ENCODE measurements at places on chromosomes 7 and 10. TPM values are rescaled to one million over a fixed set of nuclear protein-coding genes. Genes with fewer than 3 reads are reported as not detected.

- peaks cover 25% of the 10 kb centered on the region for H3K27me3 ChIP-seq
- H3K36me3 ChIP-seq, result no peaks in the 10 kb centered on the region
- DNase-seq, result peak; percentile 98
- no peak within 1 kb of the TSS for H3K27ac ChIP-seq
- peak within 1 kb of the TSS; percentile 66 for H3K4me3 ChIP-seq
Measured at GRCh38 chr10:49538381-49539319, at the start of gene ERCC6. Gene ERCC6, minus strand, starts transcription at chr10:49539121.

GRCh38 chr7:130390486-130390885 lies 10.2 kb downstream of the CPA1 start:
- no peaks in the 10 kb centered on the region for H3K36me3 ChIP-seq
- DNase-seq, result no peak
- H3K27me3 ChIP-seq, result no peaks in the 10 kb centered on the region

GRCh38 chr10:119655566-119656001 lies 4.4 kb downstream of the BAG3 start:
- H3K36me3 ChIP-seq, result no peaks in the 10 kb centered on the region
- no peak for DNase-seq
- peaks cover 33% of the 10 kb centered on the region for H3K4me1 ChIP-seq
- no peak overlapping the region for H3K4me3 ChIP-seq
- H3K27ac ChIP-seq, result no peak overlapping the region

DNA sequence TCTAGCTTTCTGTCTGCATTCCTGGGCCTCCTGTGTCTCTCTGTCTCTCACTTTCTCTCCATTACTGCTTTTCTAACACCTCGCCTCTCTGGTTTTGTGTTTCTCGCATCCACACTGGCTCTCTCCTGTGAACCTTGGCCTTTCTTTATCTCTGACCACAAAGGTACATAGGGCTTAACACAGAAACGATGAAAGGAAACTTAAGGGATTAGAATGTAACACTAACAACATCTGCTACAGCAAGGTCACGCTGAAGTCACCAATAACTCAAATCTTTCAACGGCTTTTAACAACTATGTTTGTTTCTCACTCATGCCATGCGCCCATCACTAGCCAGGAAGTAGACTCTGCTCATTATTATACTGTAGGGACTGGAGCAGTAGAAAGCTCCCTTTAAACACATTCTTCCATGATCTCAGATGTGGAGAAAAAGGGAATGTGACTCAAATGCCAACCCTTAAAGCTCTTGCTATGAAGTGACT lies 9.3 kb upstream of the OR6V1 start:
- no peak overlapping the region for H3K27ac ChIP-seq
- no peaks in the 10 kb centered on the region for H3K4me1 ChIP-seq
- H3K36me3 ChIP-seq, result no peaks in the 10 kb centered on the region
- H3K27me3 ChIP-seq, result no peaks in the 10 kb centered on the region
- DNase-seq, result no peak

DNA sequence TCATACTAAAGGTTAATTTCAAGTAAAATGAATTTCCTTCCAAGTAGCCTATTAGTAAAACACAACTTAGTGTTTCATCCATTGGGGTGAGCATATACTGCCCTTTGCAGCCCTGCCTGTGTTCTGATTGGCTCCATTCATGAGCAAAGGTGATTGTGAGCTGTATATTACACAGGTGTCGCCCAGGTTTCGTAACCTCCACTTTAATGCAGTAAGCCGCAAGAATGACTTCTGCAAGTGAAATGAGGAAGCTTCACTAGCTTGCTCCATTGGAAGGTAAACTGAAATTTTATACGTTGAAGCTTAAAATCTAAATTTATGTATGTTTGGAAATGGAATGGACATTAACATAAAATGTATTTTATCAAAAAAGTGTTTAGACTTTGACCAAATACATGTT lies 24.4 kb downstream of the MTURN start:
- DNase-seq, result no peak
- peaks cover 46% of the 10 kb centered on the region for H3K4me1 ChIP-seq
- no peak overlapping the region for H3K4me3 ChIP-seq
- H3K27me3 ChIP-seq, result no peaks in the 10 kb centered on the region
- H3K27ac ChIP-seq, result no peak overlapping the region

DNA sequence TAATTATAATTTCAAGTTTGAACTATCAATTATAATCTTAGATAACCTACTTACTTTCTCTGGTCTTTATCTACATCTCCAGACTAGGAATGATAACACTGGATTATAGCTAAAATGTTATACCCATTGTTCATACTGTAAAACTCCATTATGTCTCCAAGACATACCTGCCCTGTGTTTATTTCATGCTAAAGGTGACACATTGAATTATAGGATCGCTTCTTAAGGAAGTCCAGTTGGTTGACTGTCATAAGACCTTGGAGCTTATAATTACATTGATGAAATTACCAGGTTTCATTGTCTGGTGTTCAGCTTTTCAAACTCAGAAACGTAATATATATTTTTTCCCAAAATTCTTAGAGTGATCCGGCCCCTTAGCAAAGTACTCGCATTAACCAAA lies 15.5 kb upstream of the HERC4 start:
- DNase-seq, result no peak
- no peaks in the 10 kb centered on the region for H3K27me3 ChIP-seq
- no peaks in the 10 kb centered on the region for H3K36me3 ChIP-seq
- peaks cover 13% of the 10 kb centered on the region for H3K4me1 ChIP-seq

GRCh38 chr7:83149466-83149865 lies 13.2 kb downstream of the PCLO start:
- no peaks in the 10 kb centered on the region for H3K27me3 ChIP-seq
- H3K4me1 ChIP-seq, result no peaks in the 10 kb centered on the region
- no peaks in the 10 kb centered on the region for H3K36me3 ChIP-seq

- H3K4me1 ChIP-seq, result no peaks in the 10 kb centered on the region
- no peak overlapping the region for H3K4me3 ChIP-seq
- DNase-seq, result no peak
- H3K27ac ChIP-seq, result no peak overlapping the region
Measured at GRCh38 chr10:1601406-1601805, 135.9 kb downstream of the ADARB2 start.

DNA sequence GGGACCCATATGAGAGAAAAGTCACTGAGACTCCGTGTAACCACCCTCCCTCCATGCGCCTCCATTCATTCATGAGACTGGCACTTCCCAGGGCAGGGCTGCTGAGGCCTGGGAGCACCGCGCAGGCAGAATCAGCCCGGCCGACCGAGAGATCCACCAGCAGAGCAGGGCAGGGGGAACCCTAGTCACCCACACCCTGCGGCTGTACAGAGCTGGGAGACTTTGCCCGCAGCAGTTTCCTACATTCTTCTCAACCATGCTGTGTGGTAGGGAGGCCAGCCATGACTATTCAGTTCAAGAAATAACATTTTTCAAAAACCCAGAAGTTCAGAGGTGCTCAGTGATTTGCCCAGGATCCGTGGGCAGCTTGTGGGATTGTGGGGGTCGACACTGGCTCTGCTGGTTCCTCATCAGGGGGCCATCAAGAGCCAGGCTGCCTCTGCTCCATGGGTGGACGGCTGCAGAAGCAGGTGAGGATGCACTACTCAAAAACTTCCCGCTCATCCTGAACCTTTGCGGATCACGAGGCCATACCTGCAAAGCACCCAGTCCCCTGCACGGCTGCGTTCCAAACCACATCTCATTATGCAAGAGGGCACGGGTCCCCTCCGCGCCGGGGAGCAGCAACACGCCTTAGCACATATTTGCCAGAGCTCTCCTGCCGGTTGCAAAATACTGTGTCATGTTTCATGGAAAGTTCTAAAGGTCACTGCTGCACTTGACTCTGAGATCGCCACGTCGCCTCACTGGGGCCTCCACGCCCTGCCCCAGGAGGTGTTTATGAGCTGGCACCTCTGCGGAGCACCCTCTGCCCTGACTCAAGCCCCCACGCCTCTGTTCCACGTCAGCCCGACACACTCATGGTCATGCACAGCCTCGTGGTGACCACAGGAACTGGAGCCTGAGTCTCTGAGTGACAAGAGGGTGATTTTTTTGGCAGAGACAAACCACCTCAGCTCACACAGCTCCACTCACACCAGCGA lies 132.0 kb downstream of the PRKAG2 start:
- H3K27ac ChIP-seq, result no peak overlapping the region
- no peak for DNase-seq
- H3K4me1 ChIP-seq, result no peaks in the 10 kb centered on the region
- H3K4me3 ChIP-seq, result no peak overlapping the region

DNA sequence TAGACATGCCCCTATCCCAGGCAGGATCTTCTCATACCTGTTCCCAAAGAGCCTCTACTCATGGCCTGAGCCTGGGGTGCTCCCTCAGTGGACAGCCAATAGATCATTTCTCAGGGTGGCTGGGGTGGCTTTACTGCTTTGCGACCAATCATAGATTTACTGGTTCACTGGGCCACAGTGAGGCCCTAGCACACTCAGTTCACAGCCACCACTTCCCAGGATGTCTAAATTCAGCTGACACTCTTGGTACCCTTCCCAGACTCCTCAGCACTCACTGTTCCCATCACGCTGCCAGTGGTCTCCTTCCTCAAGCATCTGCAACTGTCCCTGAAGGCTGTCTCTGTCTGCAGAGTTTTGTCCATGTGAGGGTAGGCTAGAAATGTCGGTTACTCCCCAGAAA lies 50.6 kb downstream of the ARHGAP22 start:
- no peak for DNase-seq
- H3K36me3 ChIP-seq, result no peaks in the 10 kb centered on the region
- no peak overlapping the region for H3K27ac ChIP-seq
- H3K4me3 ChIP-seq, result no peak overlapping the region
- H3K4me1 ChIP-seq, result no peaks in the 10 kb centered on the region
- H3K27me3 ChIP-seq, result no peaks in the 10 kb centered on the region

DNA sequence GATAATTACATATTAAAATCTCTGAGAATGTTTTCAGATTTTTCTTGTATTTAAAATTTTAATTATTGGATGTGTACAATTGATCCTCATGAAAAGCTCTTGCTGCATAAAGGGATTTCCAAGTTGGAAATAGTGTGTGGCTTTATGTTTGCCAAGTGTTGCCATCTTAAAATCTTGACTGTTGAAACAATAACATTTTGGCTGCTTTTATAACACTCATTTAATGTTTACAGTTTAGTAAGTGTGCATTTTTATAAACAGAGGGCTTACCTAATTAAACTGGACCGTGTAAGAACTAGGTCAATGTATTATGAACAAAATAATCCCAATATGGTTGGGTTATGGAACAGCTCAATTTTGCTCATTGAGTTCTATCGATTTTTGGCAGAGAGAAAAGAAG lies 23.9 kb downstream of the SEMA3A start:
- H3K36me3 ChIP-seq, result peaks cover 17% of the 10 kb centered on the region
- no peak overlapping the region for H3K4me3 ChIP-seq
- no peaks in the 10 kb centered on the region for H3K27me3 ChIP-seq
- H3K27ac ChIP-seq, result no peak overlapping the region

- H3K4me3 ChIP-seq, result no peak overlapping the region
- peaks cover 5% of the 10 kb centered on the region for H3K4me1 ChIP-seq
- no peaks in the 10 kb centered on the region for H3K27me3 ChIP-seq
Measured at GRCh38 chr10:33193701-33194521, 140.6 kb downstream of the NRP1 start.

GRCh38 chr10:93436591-93437085 lies 45.5 kb downstream of the MYOF start:
- DNase-seq, result peak; percentile 20
- peak overlapping the region; percentile 72 for H3K27ac ChIP-seq
- H3K4me3 ChIP-seq, result no peak overlapping the region
- peaks cover 37% of the 10 kb centered on the region for H3K4me1 ChIP-seq
- H3K36me3 ChIP-seq, result no peaks in the 10 kb centered on the region
- no peaks in the 10 kb centered on the region for H3K27me3 ChIP-seq

DNA sequence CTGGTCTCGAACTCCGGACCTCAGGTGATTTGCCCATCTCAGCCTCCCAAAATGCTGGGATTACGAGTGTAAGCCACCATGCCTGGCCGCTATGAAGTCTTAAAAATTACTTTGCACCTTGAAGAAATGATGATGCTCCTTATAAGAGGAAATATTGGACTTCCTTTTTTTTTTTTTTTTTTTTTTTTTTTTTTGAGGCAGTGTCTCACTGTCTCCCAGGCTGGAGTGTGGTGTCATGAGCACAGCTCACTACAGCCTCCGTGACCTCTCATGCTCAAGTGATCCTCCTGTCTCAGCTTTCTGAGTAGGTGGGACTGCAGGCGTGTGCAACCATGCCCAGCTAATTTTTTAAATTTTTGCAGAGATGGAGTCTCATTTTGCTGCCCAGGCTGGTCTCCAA lies 65.3 kb downstream of the KMT2E start:
- no peaks in the 10 kb centered on the region for H3K4me1 ChIP-seq
- H3K36me3 ChIP-seq, result peaks cover 55% of the 10 kb centered on the region
- H3K27ac ChIP-seq, result no peak overlapping the region
- no peak overlapping the region for H3K4me3 ChIP-seq
- H3K27me3 ChIP-seq, result no peaks in the 10 kb centered on the region

DNA sequence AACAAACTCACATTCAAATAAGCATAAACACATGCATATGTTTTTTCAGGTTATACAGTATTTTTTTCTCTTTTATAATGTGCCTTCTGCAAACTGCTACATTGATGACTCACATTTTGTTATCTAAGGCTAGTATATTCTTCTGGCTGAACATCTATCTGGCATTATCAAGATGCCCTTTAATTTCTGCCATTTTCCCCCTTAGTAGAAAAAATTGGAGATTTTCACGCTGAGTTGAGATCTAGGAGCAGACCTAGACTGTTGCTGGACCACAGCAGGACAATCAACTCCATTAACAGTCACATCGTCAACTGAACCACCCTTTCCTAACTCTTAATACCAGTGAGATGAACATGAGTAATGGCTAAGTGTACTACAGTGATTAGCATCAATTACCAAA lies 41.6 kb downstream of the ERCC6 start:
- no peaks in the 10 kb centered on the region for H3K4me1 ChIP-seq
- no peaks in the 10 kb centered on the region for H3K27me3 ChIP-seq
- no peak overlapping the region for H3K27ac ChIP-seq
- H3K4me3 ChIP-seq, result no peak overlapping the region
- no peak for DNase-seq
- H3K36me3 ChIP-seq, result no peaks in the 10 kb centered on the region

- H3K4me3 ChIP-seq, result no peak overlapping the region
- no peak for DNase-seq
- H3K4me1 ChIP-seq, result peaks cover 4% of the 10 kb centered on the region
Measured at GRCh38 chr7:96016735-96017134, 244.4 kb downstream of the DYNC1I1 start.

DNA sequence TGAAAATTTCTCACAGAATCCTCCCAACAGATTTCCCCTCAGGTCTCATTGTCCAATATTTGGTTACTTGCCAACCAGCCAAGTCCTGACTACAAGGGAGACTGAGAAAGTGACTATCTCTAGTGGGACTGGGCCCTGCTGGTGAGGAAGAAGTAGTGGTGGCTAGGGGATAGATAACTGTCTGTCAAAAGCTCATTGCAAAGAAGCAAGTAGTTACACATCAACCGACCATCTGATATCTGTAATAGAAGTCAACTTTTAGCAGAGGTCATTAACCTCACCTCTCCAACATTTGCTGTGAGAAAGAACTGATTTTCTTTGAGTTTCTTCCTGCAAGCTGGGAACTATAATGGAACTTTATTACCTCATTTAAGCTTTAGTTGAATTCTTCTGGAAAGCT lies 15.2 kb downstream of the STAMBPL1 start:
- H3K4me1 ChIP-seq, result no peaks in the 10 kb centered on the region
- no peak overlapping the region for H3K4me3 ChIP-seq
- no peak for DNase-seq

Gene TUBB8
- polyA plus RNA-seq, result 1.0 TPM

Gene NSMCE4A
- polyA plus RNA-seq, result 85.3 TPM

Gene ADAM12
- not detected for polyA plus RNA-seq

Gene MRPS24
- 143 TPM for polyA plus RNA-seq

Gene VIPR2
- 2.7 TPM for polyA plus RNA-seq

Gene NPC1L1
- polyA plus RNA-seq, result 0.03 TPM

Gene NRCAM
- 2.5 TPM for polyA plus RNA-seq

Gene LEP
- not detected for polyA plus RNA-seq

Gene TMEM130
- polyA plus RNA-seq, result 2.0 TPM

Gene NKX1-2
- 9.4 TPM for polyA plus RNA-seq

Gene CALY
- 9.0 TPM for polyA plus RNA-seq

Gene NME8
- polyA plus RNA-seq, result 1.3 TPM

Gene PPP1R3C
- polyA plus RNA-seq, result 0.94 TPM

Gene IL6
- polyA plus RNA-seq, result 1.6 TPM

Gene TUBAL3
- polyA plus RNA-seq, result not detected
